AML-193 (cell line): ENCODE measurements at places on chromosomes 16 and 17.

- DNase-seq, result no peak
Measured at GRCh38 chr16:21685034-21685455, 21.3 kb downstream of the OTOA start.

GRCh38 chr17:63314761-63315160 is 131.3 kb downstream of the CYB561 start:
- no peak for DNase-seq

- no peak for DNase-seq
Measured at GRCh38 chr17:46726206-46726605, 92.3 kb downstream of the WNT3 start.

GRCh38 chr17:7951143-7951792 is 19.3 kb downstream of the CNTROB start:
- no peak for DNase-seq

- DNase-seq, result no peak
Measured at GRCh38 chr16:85389679-85390470, 223.2 kb upstream of the GSE1 start.
